Posterior vena cava (tissue), 2 donors: ENCODE measurements at places on chromosomes 4 and X. TPM values are rescaled to one million over a fixed set of nuclear protein-coding genes. Genes with fewer than 3 reads are reported as not detected.

Gene ABCD1
- 14.7 TPM for total RNA-seq

Gene KDR
- total RNA-seq = 15.1 TPM

Gene MAGEC1
- total RNA-seq = not detected

Gene PWWP3B
- total RNA-seq = 0.93 TPM

DNA sequence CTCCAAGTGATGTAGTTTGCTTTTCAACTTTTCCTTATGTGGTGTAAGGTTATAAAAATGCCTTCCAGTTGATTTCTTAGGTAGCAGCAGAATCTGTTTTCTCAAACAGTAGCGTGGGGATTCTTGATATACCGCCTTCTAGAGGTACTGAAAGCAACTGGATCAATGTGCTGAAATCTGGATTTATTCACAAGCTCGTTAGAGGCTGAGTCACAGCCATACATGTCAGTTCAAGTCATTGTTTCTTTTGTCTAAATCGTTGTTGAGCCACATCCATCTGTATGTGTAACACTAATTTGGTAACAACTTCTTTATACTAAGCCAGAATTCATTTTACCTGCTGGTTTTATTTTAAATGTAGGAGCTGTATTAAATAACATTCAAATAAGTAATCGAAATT is 200.0 kb upstream of the MAD2L1 start:
- no peak for DNase-seq

Gene ARHGAP36
- total RNA-seq = not detected

Gene POU3F4
- not detected for total RNA-seq

GRCh38 chr4:48172651-48173050 is 38.6 kb upstream of the TXK start:
- no peak for DNase-seq

DNA sequence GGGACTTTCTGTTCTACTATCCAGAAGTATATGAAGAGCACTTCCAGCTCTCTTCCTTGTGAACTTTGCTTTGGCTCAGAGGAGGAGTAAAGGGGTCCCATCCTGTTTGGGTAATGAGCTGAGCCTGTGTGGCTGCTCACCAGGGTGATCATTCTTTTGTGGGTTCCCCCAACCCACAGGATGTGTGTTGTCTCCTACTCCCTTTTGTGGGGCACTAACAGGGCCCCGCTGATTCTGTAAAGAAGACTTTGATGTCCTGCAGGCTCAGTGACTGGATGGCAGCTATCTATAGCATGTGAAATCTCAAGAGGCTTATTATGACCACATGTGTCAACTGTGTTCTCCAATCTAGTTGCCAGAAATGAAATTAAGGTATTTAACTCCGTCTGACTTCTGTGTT is 40.8 kb downstream of the ZNF518B start:
- DNase-seq = no peak

DNA sequence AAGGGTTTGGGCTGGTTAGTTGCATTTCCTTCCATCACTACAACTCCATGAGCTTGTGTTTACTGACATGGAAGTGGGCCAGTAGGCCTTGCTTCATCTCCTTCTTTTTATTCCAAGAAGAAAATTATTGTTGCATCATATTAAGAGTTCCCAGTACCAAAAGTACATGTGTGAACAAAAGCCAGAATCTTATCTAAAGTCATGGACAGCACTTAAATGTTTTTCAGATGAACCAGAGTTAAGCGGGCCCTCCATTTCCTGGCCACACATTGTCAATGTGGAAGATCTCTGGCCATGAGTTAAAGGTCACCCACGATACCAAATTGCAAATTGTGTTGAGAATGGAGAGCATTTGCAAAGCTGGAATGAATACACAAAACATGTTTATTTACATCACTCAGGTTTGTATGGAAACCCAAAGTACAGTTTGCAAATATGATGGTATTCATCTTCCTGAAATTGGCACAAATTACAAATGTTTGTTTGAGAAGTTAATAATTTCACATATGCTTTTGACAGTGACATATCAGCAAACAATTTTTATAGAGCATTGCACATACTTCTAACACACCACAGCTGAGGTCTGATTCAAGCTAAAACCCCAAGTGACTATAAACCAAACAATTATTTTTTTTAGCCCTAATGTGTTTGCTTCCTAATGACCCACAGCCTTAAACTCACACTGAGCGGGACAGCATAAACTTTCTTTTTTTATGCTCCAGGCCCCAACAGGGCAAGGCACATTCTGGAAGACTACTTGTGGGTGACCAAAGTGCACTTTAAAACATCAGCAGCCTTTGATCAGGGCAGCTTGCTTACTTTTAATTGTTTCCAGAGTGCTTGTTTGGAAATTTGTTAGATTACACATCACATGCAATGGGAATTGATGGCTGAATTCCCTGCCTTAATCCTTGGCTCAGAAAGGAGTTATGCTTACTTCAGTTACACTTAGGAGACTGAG is 502.9 kb upstream of the SLIT2 start:
- DNase-seq = no peak

DNA sequence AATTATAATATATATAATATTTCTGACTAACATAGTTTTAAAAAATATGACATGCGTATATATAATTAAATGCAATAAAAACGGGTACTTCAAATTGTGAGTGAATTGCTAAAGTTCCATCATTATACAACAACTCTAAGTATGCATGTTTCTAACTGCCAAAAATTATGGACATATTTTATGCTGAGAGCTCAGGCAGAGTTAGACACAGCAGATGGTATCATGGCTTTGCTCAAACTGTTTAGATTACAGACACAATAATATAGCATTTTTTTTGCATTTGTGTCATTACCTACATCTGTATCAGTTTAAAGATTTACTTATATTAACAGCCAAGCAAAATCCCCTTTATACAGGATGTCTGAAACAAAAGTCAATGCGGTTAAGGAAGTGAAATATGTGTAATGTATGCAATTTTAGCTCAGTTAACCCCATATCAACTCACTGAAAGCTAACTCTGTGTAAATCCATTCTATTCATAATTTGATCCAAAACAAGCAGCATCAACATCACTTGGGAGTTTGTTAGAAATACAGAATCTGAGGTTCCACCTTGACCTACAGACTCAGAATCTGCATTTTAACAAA is 119.1 kb upstream of the CNKSR2 start:
- no peak for DNase-seq

DNA sequence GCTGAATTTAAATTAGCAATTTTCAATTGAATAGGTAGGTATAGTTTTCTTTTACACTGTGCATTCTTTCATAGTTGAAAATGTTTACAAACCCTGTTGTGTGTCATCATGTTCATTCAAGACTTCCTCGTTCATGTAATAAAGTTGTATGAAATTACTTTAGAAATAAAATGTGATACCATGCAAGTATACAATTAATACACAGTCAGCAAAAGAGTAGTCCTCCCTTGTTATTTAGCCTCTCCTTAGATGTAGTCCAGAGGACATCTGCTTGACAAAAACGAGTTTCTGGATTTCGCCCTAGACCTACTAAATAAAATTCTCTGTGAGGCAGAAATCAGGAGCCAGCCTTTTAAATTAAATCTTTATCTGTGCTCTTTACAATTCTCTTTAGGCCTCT is 231.6 kb downstream of the CXXC4 start:
- no peak for DNase-seq

DNA sequence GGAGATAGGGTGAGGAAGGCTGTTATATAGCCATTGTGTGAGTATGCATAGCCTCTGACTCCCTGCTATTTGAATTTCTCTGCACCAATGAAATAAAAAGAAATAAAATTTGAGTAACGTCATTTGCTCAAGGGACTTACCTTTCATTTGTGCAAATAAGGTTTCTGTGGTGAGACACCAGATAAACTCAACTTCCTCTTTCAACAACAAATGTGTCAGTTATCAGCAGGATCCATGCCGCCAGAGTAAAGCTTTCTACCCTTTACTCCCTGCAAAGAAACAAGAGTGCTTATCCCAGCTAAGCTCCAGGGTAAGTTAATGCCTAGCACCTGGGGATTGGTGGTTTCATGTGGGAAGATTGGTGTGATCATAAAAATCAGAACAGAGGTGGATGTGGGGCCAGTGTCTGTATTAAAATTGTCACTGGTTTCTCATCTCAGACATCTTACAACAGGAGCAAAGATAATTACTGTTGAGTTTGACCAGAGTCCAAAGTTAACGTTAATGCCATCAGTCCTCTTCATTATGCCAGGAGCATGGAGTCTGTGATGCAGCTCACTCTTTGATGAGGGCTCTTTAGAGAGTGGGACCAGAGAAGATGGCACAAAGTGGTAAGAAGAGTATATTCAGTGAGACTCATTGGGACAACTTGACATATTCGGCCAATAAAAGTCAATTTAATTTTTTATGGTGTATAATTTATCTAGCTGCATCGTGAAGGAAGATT is at the start of gene P2RY10:
P2RY10 (plus strand) TSS at position 206 of the 727 bp plus-strand sequence. CDS start 15,130 bp downstream, outside the sequence.
- no peak for DNase-seq

GRCh38 chr4:19402581-19403065 is 849.1 kb upstream of the SLIT2 start:
- no peak for DNase-seq

- no peak for DNase-seq
Measured at GRCh38 chr4:108361886-108362285, 193.2 kb upstream of the LEF1 start.
